ENCODE measurements at places on chromosomes 6 and 20. TPM values are rescaled to one million over a fixed set of nuclear protein-coding genes. Genes with fewer than 3 reads are reported as not detected.

PRSS35 gene
- not detected for total RNA-seq

OLIG3 gene
- total RNA-seq: not detected

SMOC2 gene
- total RNA-seq: not detected

KHDC1L gene
- total RNA-seq: not detected

ATXN1 gene
- total RNA-seq: 76.7 TPM

SOBP gene
- total RNA-seq: 0.17 TPM

MYB gene
- total RNA-seq: 2.0 TPM

TRIM15 gene
- not detected for total RNA-seq

CASS4 gene
- total RNA-seq: 37.0 TPM

PDYN gene
- not detected for total RNA-seq

DNA sequence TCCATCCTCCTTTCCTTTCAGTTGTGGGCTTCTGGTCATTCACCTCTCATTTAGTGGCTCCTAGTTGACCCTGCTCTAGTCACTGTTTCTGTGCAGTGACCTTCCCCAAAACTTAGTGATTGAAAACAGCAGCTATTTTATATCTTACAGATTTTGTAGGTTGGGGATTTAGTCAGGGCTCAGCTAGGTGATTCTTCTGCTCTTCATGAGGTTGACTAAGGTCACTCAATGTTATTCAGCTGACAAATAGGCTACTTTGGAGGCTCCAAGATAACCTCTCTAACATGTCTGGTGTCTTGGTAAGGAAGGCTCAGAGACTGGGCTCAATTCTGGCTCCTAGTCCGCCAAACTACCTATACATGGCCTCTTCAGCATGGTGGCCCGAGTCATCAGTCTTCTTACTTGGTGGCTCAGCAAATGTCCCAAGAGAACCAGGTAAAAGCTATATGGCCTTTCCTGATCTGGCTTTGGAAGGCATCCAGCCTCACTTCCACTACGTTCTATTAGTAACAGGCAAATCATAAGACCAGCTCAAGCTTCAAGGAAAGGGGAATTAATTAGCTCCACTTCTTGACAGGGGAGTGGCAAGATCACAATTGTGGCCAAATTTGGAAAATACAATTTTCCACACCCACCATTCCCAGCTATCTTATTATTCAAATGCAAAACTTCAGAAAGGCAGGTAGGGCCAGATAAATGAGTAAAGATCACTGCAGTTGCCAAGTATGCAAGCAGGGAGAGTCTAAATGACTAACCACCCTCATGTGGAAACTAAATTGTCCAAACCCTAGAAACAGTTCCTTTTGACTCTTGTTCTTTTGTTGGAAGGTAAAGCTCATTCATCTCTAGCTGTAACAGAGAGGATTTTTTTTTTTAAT, 50.5 kb upstream of the LTV1 start:
- DNase-seq: no peak

DNA sequence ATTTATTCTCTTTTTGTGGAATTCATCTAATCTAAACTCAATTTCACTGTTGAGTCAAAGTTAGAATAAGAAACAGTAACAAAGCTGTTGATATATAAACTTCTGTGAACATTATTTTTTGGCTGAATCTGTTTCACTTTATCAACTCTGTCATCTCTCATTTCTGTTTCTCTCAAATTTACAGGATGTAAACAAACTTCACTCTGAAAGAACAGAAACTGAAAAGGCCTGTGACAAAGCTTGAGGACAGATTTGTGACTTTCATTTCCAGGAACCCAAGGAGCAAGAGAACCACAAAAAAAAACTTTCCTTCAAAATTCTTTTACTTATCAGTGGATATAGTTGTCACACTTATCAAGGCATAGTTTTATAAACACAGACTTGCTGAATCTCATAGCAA, 447.9 kb upstream of the OPRM1 start:
- DNase-seq: no peak

GRCh38 chr20:63560333-63560805, 6.4 kb downstream of the FNDC11 start:
- DNase-seq: no peak

- DNase-seq: no peak
Measured at GRCh38 chr6:39407446-39407993, 85.0 kb upstream of the KCNK16 start.

GRCh38 chr6:69584536-69584912, 212.3 kb downstream of the LMBRD1 start:
- DNase-seq: no peak

DNA sequence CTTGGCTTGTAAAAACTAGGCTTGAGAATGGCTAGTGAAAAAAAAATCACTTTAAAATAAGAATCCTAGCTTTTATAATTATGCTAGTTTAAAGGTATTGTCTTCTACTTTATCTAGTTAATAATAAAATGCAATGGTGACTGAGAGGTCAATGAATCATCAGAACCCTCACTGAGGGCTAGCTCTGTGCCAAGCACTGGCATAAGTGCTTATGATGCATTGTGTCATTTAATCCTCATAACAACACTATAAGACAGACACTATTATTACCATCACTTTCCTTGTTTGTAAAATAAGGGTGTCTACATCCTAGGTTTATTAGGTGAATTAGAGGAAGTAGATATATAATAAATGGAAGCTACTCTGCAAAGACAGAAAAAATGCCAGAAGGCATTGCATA, 144.3 kb downstream of the F13A1 start:
- no peak for DNase-seq

DNA sequence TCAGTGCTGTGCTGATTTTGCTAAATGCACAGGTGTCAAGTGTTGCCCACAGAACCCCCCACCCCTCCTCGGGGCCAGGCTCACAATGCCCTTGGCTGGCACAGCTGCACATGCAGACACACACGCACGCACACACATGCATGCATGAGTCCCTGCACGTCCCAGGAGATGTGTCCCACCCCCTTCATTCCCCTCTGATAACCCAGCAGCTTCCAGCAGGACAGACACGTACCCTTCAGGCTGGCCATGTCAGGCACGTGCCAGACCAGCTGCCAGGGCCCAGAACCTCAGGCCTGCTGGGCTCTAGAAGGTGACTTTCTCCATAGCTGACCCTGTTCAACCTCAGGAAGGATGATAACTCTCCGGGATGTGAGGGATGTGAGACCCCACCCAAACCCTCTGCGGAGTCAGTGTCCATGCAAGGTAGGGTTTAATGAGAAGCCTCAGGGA, 44.4 kb downstream of the MRPL14 start:
- no peak for DNase-seq

DNA sequence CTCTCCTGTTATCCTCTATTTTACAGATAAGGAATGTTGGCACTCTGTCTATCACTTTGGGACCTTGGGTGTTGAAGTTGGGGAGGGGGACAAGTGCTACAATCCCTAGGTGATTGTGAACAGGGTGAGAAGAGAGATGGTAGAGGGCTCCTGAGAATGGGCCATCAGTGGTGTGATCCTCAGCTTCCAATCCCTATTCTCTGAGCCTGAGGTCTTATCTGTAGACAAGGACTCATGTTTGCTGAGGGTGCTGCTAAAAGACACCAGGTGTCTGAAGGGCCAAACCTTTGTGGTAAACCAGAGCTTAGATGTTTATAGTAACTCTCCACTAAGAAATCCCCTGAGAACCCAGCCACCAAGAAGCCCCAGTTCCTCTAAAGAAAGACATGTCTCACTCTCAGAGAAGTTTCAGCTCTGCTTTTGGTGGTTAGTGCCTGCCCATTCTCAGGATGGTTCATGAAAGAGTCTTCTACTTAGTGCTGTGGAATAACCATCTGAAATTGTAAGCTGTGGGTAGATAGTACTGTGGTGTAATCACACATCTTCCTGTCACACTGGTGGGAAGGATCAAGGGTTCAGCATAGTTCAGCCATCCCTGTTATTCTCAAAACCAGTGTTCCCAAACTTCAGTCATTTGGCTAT, 58.2 kb upstream of the IL20RA start:
- no peak for DNase-seq

GRCh38 chr6:166626177-166627032, 646 bp downstream of the RPS6KA2 start:
- DNase-seq: peak; percentile 15

DNA sequence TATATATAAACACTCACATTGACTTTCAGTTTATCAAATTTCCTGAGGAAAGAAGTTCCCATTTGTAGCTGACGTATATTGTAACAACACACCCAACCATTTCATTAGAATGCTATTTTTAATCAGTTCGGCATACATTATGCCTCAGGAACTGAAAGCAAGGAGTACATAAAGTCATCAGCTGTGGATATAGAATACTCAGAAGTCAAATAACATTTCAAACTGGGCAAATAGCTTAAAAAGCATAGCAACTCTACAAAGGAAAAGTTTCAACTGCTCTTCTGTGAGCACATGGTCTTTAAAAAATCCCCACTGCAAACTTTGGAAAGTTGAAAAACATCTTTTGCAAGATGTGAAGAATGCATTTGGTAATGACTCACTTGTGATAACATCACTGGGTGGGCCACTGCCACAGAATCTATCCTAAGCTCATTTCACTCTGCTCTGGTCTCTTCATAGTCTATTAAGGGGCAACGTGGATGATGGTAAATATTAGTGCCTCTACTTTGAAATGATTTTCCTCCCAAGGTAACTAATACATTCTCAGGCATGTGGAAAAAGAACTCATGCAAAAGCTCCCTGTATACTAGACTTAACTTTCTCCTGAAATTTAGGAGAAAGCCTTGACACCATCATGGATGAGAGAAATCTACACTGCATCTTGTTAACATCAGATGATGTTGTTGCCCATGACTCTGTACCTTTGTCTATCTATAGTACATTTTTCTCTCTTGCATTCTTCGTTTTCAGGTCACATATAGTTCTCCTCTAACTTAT, 49.2 kb downstream of the FYN start:
- peak; percentile 72 for DNase-seq

- no peak for DNase-seq
Measured at GRCh38 chr6:2132416-2132815, 113.0 kb downstream of the GMDS start.

DNA sequence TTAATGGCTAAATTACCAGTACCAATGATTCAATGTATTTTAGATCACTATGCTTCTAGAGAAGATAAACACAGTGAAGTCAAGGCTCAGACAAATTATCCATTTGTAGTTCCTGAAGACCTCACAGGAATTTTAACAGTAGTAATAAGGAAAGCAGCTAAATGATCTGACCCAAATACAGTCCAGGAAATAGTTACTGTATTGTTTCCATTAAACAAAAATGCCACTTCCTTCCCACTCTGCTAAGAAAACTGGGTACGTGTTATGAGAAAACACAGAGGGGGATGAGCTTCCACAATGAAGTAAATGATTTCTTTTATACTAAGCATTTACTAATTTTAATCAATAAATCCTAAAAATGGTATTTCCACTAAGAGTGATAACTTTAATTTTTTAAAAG, 127.9 kb downstream of the CDK19 start:
- DNase-seq: no peak

DNA sequence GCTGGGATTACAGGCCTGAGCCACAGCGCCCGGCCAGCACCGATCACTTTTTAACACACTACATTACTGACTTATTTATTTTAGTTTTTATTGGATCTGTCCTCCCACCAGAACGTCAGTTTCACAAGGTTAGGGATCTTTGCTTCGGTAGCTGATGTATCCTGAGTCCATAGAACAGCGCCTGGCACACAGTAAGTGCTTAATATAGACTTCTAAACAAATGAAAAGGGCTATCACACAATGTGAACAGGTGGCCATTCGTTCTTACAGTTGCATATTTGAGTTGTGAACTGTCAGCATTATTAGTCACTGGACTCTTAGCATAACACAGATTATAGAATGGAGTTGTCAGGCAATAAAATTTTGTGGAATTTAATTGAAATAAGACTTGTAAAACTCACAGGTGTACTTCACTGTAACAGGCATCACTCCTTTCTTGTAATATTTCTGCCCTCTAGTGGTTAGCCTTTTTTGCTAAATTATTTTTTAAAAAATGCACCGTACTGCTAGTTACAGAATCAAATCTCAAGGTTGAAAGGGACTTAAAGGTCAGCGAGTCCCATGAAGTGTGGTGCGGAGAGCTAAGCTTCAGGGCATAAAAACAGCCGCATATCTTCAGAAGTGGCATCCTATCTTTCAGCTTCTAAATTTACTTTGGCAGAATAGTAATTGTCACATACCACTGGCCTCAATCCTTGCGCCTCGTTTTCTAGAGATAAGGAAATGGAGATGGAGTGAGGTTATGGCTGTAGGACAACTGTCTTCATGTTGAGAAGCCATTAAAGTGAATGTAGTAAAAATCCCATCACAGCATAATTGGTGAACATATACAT, 3.4 kb upstream of the TBC1D7 start:
- DNase-seq: no peak

DNA sequence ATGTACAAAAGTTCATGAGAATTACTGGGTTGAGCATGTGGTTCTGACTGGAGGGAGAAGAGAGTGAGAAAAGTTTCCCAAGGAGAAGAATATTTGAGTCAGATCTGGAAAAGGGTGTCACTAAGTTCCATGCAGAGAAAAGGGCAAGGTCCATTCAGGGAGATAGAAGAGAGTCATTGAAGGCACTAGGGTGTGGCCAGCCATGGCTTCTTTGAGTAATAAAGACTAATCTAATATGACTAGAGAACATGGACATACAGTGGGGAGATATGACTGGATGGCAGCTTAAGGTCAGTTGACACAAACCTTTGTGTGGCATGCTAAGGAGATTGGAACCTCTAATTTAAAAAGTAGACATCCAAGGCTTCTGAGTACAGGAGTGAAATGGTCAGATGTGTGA, 10.7 kb upstream of the SLC17A4 start:
- DNase-seq: no peak

- no peak for DNase-seq
Measured at GRCh38 chr20:49591217-49591865, 23.4 kb upstream of the PTGIS start.

- no peak for DNase-seq
Measured at GRCh38 chr6:14784596-14785492, 461.0 kb upstream of the JARID2 start.

- DNase-seq: no peak
Measured at GRCh38 chr20:48776306-48776705, 51.5 kb downstream of the PREX1 start.

- no peak for DNase-seq
Measured at GRCh38 chr6:70363741-70364493, 49.4 kb upstream of the FAM135A start.

GRCh38 chr20:6767536-6768227, at the start of gene BMP2:
BMP2 (plus strand) TSS chr20:6767686; CDS start chr20:6770127, 2,441 bp downstream.
- no peak for DNase-seq

Measured in CD4-positive, alpha-beta T cell (primary cell).